Stromal cell of bone marrow (primary cell): ENCODE measurements at places on chromosomes 1 and 21.

DNA sequence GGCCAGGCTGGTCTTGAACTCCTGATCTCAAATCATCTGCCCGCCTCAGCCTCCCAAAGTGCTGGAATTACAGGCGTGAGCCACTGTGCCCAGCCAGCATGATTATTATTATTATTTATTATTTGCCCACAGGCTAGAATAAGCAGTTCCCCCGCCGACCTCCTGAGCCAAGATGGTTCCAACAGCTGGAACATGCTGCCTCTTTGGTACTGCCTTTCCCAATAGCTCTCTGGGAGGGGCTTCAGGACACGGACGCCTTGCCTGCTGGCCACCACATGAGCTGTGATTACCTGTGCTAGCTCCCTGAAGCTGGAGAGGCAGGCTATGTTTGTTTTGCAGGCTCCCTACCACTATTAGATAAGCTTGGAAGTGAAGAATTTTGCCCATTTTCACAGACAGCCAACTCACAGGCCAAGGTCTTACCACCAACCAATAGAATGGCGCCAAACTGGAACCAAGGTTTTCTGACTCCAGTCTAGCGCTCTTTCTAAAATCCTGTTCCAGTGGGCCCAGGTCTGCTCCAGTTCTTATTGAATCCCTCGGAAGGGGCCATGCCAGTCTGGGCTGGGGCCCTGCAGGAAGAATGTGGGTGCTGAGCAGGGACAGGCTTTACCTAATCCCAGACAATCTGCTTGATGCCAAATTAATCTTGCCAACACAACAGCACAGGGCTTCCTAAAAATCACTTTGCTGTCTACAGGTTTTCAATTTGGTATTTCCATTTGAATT is 2.1 kb upstream of the GPR61 start:
- DNase-seq, result no peak

DNA sequence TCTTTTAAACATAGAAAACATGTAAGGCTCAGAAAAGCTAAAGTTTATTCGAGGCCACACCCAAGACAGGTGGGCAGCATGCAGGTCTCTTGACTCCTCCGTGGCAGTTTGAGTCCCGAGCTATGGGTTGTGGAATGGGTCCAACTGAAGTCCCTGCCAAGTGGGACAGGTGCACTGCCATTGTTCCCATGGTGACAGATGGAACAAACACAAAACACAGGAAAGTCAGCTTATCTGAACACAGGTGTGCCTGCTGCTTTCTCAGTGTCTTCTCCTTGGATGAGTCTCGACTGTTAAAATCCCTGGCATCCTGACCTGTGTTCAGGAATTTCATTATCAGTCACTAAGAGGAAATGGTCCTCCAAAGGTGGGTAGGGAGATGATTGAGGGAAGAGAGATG is 99.0 kb upstream of the RAB4A start:
- no peak for DNase-seq

GRCh38 chr1:236150986-236151385 is 8.6 kb downstream of the GPR137B start:
- DNase-seq, result no peak

- DNase-seq, result no peak
Observed at GRCh38 chr1:243638186-243638585, 211.9 kb downstream of the AKT3 start.

- DNase-seq, result no peak
Observed at GRCh38 chr1:8204826-8205225, 113.1 kb upstream of the SLC45A1 start.

- no peak for DNase-seq
Observed at GRCh38 chr1:215590779-215591491, 23.8 kb downstream of the KCTD3 start.

- DNase-seq, result no peak
Observed at GRCh38 chr1:169701261-169702005, 10.0 kb downstream of the SELL start.

- no peak for DNase-seq
Observed at GRCh38 chr1:160823296-160823695, 27.3 kb downstream of the LY9 start.

- no peak for DNase-seq
Observed at GRCh38 chr1:117096951-117097408, 24.6 kb downstream of the TRIM45 start.

GRCh38 chr1:205237526-205238484 is 10.1 kb downstream of the TMCC2 start:
- DNase-seq, result no peak

DNA sequence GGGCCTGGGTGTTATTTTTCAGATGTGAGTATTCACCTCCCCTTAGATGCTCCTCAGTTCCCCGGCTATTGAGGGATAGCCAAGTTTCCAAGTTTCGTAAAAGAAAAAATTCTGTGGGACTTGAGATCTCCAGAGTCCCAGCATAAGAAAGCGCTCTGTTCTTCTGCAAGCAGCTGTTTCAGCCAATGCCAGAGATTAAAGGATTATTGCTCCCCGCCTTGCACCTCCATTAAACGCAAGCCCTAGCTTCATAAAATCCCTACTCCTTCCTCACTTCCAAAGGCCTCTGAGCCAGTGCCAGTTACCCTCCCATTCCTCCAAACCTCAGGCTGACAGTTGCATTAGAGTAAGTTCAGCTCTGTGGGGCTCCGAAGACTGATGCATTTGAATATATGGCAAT is 56.4 kb downstream of the CHIA start:
- no peak for DNase-seq

DNA sequence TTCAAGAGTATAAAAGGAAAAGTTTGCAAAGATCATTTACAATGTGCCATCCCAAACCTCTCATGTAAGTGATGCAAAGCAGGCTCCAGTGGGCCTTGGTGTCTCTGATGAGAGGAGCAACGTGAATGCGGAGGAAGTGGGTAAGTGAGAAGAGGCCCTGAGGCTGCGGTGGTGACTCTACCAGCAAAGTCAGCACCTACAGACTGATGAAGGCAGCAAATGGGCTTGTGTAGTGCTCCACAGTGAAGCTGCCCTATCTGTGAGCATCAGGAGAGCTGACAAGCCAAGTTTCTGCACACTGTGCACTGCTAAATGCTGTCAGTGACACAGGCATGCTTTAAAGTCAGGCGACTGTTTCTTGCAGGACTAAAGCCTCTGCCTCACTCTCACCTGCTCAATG is 15.6 kb upstream of the RAP1A start:
- DNase-seq, result no peak

- DNase-seq, result no peak
Observed at GRCh38 chr1:231993968-231994455, 367.4 kb downstream of the DISC1 start.

DNA sequence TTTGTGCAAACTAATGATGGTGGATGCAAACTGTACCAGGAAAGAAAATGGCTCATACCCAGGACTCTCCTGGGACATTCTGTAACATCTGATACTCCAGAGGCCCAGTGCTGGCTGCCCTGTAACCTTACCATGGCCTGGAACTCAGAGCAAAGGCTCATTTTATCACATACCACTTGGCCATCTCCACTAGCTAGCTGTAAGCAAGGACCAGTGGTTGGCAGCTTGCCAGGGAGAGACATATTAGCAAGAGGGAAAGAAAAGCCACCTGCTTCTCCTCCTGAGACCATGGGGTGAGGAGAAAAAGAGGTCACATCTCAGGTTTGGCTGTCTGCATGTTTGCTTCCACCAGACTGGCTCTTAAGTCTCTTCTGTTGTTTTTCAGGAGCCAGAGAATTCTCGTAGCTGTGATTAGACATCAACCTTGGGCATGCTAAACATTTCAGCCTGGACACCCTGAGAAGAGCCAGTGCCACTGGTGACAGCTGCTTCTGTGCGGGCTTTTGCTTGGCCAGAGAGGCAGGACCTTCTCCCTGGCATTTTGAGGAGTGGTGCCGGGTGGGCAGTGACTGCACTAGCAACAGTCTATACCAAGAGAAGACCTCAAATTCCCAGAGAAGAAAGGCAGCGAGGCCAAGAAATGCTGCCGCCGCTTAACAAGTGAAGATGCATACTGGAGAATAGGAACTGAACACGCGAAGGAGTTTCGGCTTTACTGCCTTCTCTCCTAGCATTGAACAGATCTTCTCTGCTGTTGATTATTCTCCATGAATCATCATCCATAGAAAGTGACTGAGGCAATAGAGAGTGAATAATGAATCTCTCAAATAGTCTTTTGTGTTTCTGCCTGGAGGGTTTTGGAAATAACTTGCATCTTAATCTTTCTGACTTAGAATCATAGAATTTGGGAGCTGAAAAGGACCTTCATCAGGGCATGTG is 6.7 kb upstream of the INKA2 start:
- no peak for DNase-seq

DNA sequence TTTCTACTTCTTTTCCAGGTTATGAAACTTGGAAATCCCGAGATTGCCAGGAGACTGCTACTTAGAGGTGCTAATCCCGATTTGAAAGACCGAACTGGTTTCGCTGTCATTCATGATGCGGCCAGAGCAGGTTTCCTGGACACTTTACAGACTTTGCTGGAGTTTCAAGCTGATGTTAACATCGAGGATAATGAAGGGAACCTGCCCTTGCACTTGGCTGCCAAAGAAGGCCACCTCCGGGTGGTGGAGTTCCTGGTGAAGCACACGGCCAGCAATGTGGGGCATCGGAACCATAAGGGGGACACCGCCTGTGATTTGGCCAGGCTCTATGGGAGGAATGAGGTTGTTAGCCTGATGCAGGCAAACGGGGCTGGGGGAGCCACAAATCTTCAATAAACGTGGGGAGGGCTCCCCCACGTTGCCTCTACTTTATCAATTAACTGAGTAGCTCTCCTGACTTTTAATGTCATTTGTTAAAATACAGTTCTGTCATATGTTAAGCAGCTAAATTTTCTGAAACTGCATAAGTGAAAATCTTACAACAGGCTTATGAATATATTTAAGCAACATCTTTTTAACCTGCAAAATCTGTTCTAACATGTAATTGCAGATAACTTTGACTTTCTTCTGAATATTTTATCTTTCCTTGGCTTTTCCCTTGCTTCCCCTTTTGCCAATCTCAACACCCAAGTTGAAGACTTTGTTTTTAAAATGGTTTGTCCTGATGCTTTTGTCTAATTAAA is 4.0 kb downstream of the CDKN2C start:
- no peak for DNase-seq

DNA sequence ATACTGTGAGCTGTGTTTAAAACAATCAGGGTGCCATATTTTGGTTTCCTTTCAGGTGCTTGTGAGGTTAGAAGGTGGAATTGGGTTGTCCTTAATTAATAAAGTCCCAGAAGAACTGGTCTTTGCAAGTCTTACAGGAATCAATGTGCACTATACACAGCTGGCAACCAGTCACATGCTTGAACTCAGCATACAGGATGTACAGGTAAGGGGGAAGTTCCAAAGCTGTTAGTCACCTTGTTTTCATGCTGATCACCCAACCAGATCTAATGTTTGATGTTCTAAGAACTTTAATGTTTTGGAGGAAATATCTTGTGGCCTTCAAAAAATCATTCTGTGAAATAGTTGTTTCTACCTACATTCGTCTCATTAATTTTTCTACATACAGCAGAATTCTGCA is 156.3 kb downstream of the VPS13D start:
- DNase-seq, result no peak

GRCh38 chr1:230515451-230516145 is 89.5 kb upstream of the PGBD5 start:
- DNase-seq, result no peak

DNA sequence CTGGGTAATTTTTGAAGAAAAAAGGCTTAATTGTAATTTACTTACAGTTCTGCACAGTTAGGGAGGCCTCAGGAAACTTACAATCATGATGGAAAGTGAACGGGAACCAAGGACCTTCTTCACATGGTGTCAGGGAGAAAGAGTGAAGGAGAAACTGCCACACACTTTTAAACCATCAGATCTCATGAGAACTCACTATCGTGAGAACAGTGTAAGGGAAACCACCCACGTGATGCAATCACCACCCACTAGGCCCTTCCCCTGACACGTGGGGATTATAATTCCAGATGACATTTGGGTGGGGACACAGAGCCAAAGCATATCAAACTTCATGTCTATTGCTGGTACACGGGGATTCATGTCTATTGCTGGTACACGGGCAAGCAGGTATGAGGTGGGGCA is 5.3 kb upstream of the SFT2D2 start:
- DNase-seq, result no peak

DNA sequence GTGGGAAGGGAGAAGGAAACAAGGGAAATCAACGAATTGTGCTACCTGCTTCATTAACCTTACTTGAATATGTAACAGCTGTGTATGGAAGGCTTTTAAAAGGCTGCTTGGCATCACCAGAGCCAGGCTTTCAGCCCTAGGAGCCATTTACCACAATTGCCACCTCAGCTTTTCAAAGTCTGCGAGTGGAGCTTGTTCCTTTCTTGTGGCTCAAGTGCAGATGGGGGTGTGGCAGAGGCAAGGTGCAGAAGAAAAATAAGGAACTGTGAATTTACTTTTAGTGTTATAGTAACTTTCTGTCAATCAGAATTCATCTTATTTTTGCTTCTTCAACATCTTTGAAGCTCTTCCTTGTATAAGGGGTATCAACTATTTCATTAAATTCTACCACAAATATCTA is 17.6 kb downstream of the CLCA2 start:
- DNase-seq, result no peak

DNA sequence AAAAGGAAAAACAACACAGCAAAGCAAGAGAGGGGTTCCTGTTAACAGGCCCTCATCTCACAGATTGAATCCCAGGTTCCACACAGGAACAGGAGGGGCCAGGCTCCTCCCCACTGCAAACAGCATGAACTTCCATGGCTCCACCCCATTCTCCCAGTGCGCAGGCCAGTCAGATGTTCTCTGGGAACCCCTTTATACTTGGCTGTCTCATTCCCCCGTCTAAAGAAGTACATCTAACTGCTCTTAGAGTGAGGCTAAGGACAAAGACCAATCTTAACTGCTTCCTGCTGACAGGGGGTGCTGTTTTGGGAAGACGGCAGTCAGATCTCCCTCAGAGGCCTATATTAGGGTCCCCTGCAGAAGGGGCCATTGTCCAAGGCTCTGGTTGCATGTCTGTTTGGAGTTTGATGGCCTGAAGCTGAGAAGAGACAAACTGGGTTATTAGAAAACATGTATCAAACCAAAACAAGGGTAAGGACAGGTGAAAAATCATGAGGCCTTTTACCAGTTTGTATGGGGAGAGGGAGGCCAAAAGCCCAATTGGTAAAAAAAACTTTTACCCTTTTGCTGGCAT is 10.5 kb upstream of the NASP start:
- no peak for DNase-seq

DNA sequence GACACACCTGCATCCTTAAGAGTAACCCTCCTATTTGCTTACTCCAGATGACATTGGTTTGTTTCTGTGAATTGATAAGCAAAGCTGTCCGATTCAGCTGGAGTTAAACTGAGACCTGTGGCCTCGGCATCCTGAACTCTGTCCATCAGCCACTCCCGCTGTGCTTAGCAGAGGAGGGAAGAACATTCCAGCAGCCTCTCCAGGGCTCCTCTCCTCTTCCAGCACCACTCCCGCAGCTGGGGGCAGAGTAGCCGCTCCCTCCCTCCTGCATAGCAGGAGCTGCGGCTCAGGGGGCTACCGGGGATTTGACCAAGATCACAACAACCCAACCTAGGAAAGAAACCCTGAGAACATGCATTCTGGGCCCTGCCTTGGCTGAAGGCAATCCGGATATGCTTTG is 8.8 kb downstream of the LRRC38 start:
- no peak for DNase-seq

DNA sequence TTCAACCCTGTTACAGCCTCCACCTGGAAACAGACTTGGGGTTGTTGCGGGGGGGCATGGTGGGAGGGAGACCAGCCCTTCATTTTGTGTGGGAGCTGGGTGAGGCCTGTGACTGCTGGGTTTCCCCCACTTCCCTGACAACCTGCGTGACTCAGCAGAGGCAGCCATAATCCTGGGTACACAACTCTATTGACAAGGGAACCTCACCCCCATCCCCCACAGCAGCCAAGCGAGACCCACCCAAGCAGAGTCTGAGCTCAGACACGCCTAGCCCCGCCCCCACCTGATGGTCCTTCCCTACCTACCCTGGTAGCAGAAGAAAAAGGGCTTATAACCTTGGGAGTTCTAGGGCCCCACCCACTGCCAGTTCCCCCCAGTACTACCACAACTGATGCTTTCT is 8.0 kb upstream of the CCDC190 start:
- DNase-seq, result no peak
